ENCODE measurements at places on chromosomes 3 and 15.

- H3K4me1 ChIP-seq, result no peaks in the 10 kb centered on the region
- H3K27ac ChIP-seq, result peak overlapping the region; percentile 41
- H3K27me3 ChIP-seq, result no peaks in the 10 kb centered on the region
- no peak for DNase-seq
Observed at GRCh38 chr3:73401616-73402279, 223.0 kb downstream of the PDZRN3 start.

- H3K27me3 ChIP-seq, result no peaks in the 10 kb centered on the region
- peaks cover 5% of the 10 kb centered on the region for H3K36me3 ChIP-seq
- H3K4me1 ChIP-seq, result peaks cover 17% of the 10 kb centered on the region
- H3K27ac ChIP-seq, result no peak overlapping the region
- no peak for DNase-seq
- H3K4me3 ChIP-seq, result no peak overlapping the region
Observed at GRCh38 chr3:113278599-113278955, 67.2 kb downstream of the BOC start.

DNA sequence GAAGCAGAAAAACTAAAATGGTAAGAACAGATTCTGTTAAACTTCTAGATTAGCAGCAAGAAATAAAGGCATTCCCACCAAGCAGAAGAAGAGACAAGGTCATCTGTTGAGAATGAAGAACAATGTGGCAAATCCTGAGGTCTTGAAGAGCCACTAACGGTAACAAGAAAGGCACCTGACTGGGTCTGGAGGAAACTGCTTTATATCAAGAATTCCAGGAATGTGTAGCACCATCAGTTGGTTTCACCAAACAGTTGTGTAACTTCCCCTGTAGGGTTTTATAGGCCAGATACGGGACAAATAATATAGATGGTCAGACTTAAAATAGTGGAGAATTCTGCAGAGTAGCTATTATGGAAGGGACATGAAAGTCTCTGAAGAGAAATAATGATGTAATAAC is 57.3 kb downstream of the ACAP2 start:
- H3K4me1 ChIP-seq, result no peaks in the 10 kb centered on the region
- no peaks in the 10 kb centered on the region for H3K27me3 ChIP-seq
- DNase-seq, result no peak
- H3K4me3 ChIP-seq, result no peak overlapping the region
- H3K36me3 ChIP-seq, result no peaks in the 10 kb centered on the region

- no peaks in the 10 kb centered on the region for H3K27me3 ChIP-seq
- DNase-seq, result no peak
- no peaks in the 10 kb centered on the region for H3K36me3 ChIP-seq
- no peaks in the 10 kb centered on the region for H3K4me1 ChIP-seq
Observed at GRCh38 chr15:80958818-80959495, 30.7 kb downstream of the MESD start.

GRCh38 chr15:60704129-60704528 is 225.2 kb upstream of the ICE2 start:
- H3K4me3 ChIP-seq, result no peak overlapping the region
- DNase-seq, result no peak
- no peaks in the 10 kb centered on the region for H3K27me3 ChIP-seq
- H3K4me1 ChIP-seq, result no peaks in the 10 kb centered on the region
- no peak overlapping the region for H3K27ac ChIP-seq
- H3K36me3 ChIP-seq, result no peaks in the 10 kb centered on the region

- peak overlapping the region; percentile 32 for H3K27ac ChIP-seq
- H3K36me3 ChIP-seq, result no peaks in the 10 kb centered on the region
- no peak for DNase-seq
- no peaks in the 10 kb centered on the region for H3K27me3 ChIP-seq
- peaks cover 3% of the 10 kb centered on the region for H3K4me1 ChIP-seq
Observed at GRCh38 chr3:127779747-127780146, 42.6 kb downstream of the MGLL start.

DNA sequence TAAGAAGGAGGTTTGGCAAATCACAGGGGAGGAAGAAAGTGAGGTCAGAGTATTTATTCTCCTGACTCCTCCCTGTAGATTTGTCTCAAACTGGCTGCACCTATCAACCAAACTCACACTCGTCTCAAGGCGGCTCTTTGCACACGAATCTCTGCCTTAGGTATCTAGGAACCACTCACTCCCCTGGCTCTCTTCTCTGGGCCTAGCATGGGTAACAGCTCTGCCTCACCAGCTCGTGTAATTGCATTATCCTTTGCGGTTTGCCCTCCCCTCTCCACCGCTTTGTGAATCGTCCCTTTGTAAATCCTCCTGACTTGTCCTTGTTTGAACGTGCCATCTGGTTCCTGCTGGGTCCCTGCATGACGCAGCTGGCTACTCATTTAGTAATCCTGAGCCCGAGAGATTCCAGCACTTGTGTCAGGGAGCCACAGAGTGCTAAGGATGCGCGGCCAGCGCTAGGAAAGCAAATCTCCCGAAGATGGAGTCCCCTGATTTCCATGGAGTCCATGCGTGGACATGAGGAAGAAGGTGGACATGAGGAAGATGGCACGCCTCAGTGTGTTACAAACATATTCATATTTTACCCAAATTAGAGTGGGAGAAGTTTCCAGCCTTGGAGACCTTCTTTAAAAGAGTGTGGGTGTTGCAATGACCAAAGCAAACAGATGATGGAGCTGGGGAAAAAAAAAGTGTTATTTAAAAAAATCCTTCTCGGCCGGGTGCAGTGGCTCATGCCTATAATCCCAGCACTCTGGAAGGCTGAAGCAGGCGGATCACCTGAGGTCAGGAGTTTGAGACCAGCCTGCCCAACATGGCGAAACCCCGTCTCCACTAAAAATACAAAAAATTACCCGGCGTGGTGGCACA is 26.7 kb downstream of the NRROS start:
- no peak overlapping the region for H3K27ac ChIP-seq
- no peak overlapping the region for H3K4me3 ChIP-seq
- no peaks in the 10 kb centered on the region for H3K4me1 ChIP-seq
- no peaks in the 10 kb centered on the region for H3K36me3 ChIP-seq

- H3K27me3 ChIP-seq, result no peaks in the 10 kb centered on the region
- H3K36me3 ChIP-seq, result no peaks in the 10 kb centered on the region
- H3K4me1 ChIP-seq, result no peaks in the 10 kb centered on the region
- H3K27ac ChIP-seq, result peak overlapping the region; percentile 70
- DNase-seq, result no peak
Observed at GRCh38 chr3:64561325-64561843, 126.4 kb downstream of the ADAMTS9 start.

GRCh38 chr3:57158813-57159738 is 6.1 kb downstream of the IL17RD start:
- peaks cover 10% of the 10 kb centered on the region for H3K4me1 ChIP-seq
- H3K27ac ChIP-seq, result peak overlapping the region; percentile 54
- H3K27me3 ChIP-seq, result no peaks in the 10 kb centered on the region
- no peak overlapping the region for H3K4me3 ChIP-seq
- no peaks in the 10 kb centered on the region for H3K36me3 ChIP-seq

DNA sequence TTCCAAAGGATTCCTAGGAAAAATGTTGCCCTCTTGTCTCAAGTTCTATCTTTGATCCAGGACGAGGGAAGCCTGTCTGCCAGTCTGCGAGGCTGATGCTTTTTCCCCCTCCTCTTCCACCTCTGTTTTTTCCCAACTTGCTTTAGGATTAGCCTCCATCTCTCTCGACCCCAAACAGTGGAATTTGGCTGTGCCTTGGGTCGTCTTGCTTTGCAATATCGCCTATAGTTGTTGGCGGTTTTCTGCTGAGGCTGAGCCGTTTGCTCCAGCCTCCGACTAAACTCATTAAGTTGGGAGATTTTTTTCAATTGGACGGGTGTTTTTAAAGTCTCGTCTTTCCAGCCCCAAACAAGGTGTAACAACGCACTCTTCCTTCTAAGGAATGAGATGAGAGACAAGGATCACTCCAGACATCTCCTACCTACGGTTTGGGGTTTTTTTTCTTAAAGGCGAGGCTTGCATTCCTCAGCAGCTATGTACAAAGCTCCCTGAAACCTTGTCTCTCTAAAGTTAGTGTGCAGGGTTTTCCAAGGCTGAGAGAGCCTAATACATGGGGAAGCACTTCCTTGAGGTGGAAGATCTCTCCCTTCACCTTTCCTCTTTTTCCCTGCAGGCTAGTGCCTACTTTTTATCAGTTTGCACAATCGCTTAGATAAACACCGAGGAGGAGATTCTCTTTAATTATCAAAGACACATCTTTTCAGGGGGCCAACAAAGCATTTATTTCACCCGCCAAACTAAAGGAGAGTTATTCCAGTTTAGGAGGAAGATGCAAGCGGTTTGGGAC is 4.8 kb upstream of the NR2F2 start:
- H3K4me1 ChIP-seq, result no peaks in the 10 kb centered on the region
- H3K36me3 ChIP-seq, result no peaks in the 10 kb centered on the region
- H3K27me3 ChIP-seq, result no peaks in the 10 kb centered on the region
- DNase-seq, result no peak
- peak overlapping the region; percentile 92 for H3K27ac ChIP-seq

GRCh38 chr3:130916507-130917167 is 22.8 kb downstream of the ATP2C1 start:
- H3K27me3 ChIP-seq, result no peaks in the 10 kb centered on the region
- H3K4me3 ChIP-seq, result no peak overlapping the region
- H3K4me1 ChIP-seq, result no peaks in the 10 kb centered on the region
- H3K36me3 ChIP-seq, result no peaks in the 10 kb centered on the region
- DNase-seq, result no peak

DNA sequence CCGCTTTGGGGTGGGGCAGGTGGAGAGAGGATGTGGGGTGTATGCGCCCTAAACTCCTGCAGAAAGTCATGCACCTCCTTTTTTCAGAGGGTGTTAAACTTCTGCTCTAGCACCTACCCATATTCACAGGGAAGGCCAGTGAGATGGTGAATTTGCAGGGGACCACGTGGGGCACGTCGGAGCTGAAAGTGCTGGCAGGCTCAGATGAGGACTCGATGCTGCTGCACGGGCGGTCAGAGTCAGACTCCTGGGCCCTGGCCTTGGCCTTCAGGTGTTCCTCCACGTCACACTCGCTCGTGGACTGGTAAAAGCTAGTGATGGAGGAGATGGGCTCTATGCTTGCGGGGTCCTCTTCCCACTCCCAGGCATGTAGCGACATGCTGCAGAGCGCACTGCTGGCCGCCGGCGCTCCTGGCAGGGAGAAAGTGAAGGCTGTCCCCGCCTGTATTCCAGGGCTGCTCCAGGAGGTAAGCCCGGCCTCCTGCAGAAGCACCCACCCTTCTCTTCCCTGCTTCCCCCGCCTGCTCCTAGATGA is 883 bp downstream of the CFAP92 start:
- peak overlapping the region; percentile 48 for H3K27ac ChIP-seq
- DNase-seq, result no peak
- H3K36me3 ChIP-seq, result no peaks in the 10 kb centered on the region
- no peaks in the 10 kb centered on the region for H3K27me3 ChIP-seq
- H3K4me3 ChIP-seq, result peak overlapping the region; percentile 39

DNA sequence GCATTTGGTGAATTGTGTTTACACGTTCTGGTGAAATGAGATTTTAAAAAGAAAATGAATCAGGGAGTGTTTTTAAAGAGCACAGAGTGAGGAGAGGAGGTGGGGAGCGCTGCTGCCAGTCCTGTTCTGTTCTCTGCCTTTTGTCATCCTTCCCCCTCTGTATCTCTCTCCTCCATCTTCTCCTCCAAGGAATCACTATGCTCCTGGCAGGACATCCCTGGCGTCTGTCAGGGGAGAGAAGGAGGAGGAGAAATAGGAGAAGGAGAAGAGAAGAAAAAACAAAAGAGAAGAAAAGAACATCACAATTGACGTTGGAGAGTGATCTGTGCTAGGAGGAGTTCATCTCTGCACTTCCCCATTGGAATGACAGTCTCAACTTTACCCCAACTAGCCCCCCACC is 627.6 kb upstream of the TBL1XR1 start:
- DNase-seq, result no peak
- no peak overlapping the region for H3K4me3 ChIP-seq
- peak overlapping the region; percentile 55 for H3K27ac ChIP-seq
- H3K36me3 ChIP-seq, result no peaks in the 10 kb centered on the region

- H3K4me3 ChIP-seq, result no peak overlapping the region
- H3K36me3 ChIP-seq, result no peaks in the 10 kb centered on the region
- no peaks in the 10 kb centered on the region for H3K27me3 ChIP-seq
- peaks cover 26% of the 10 kb centered on the region for H3K4me1 ChIP-seq
Observed at GRCh38 chr3:177357352-177358090, 160.2 kb upstream of the TBL1XR1 start.

DNA sequence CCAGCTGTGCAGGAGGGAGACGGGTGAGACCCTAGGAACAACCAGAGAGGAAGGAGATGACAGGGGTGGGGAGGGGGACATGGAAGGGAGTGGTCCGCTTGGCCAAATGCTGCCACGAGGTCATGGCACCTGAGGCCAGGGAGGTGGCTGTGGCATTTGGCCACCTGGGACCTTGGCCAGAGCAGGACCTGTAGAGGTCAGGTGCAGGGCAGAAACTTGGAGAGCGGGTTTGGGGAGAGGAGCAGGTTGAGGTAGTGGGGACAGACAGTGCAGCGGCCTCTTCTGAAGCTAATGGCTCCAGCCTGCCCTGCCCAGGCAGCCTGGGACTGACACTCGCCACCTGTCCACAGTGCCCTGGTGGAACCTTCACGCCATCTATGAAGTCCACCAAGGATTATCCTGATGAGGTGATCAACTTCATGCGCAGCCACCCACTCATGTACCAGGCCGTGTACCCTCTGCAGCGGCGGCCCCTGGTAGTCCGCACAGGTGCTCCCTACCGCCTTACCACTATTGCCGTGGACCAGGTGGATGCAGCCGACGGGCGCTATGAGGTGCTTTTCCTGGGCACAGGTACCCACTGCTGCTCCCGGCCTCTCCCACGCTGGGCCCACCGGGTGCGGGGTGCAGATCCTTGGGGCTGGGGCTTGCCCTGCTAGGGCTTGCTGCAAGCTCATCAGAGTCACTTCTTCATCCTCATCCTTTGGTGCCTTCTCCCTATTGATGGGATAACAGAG is 7.0 kb upstream of the GNAT1 start:
- no peak overlapping the region for H3K4me3 ChIP-seq
- no peaks in the 10 kb centered on the region for H3K4me1 ChIP-seq
- H3K27me3 ChIP-seq, result no peaks in the 10 kb centered on the region
- no peaks in the 10 kb centered on the region for H3K36me3 ChIP-seq
- no peak overlapping the region for H3K27ac ChIP-seq

GRCh38 chr15:76024021-76024768 is 12.0 kb upstream of the NRG4 start:
- no peaks in the 10 kb centered on the region for H3K27me3 ChIP-seq
- H3K4me1 ChIP-seq, result no peaks in the 10 kb centered on the region
- no peaks in the 10 kb centered on the region for H3K36me3 ChIP-seq
- no peak for DNase-seq
- H3K4me3 ChIP-seq, result no peak overlapping the region
- H3K27ac ChIP-seq, result no peak overlapping the region

- H3K4me1 ChIP-seq, result no peaks in the 10 kb centered on the region
- H3K27ac ChIP-seq, result no peak overlapping the region
- H3K27me3 ChIP-seq, result no peaks in the 10 kb centered on the region
- no peak overlapping the region for H3K4me3 ChIP-seq
- no peaks in the 10 kb centered on the region for H3K36me3 ChIP-seq
Observed at GRCh38 chr3:58371754-58372153, 39.1 kb downstream of the PXK start.

DNA sequence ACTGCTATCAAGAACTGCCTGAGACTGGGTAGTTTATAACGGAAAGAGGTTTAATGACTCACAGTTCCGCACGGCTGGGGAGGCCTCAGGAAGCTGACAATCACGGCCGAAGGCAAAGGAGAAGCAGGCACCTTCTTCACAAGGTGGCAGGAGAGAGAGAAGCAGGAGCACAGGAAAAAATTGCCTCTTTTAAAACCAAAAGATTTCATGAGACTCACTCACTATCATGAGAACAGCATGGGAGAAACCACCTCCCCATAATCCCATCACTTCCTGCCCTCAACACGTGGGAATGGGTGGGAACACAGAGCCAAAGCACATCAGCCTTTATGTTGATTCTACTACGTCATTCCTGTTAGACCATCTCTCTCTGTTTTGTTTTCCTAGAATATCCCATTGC is 650.9 kb upstream of the SEMA6D start:
- DNase-seq, result no peak
- H3K27ac ChIP-seq, result no peak overlapping the region
- no peaks in the 10 kb centered on the region for H3K4me1 ChIP-seq
- H3K4me3 ChIP-seq, result no peak overlapping the region
- H3K36me3 ChIP-seq, result no peaks in the 10 kb centered on the region

Data from prostate gland (tissue), 2 donors.